ENCODE measurements at places on chromosomes 7 and 10.

- DNase-seq: no peak
Observed at GRCh38 chr7:134763960-134764359, 15.5 kb upstream of the CALD1 start.

- DNase-seq: no peak
Observed at GRCh38 chr10:6082496-6083395, 6.1 kb upstream of the RBM17 start.

- DNase-seq: peak; percentile 84
Observed at GRCh38 chr7:142535123-142535779, 214.0 kb upstream of the PRSS1 start.

DNA sequence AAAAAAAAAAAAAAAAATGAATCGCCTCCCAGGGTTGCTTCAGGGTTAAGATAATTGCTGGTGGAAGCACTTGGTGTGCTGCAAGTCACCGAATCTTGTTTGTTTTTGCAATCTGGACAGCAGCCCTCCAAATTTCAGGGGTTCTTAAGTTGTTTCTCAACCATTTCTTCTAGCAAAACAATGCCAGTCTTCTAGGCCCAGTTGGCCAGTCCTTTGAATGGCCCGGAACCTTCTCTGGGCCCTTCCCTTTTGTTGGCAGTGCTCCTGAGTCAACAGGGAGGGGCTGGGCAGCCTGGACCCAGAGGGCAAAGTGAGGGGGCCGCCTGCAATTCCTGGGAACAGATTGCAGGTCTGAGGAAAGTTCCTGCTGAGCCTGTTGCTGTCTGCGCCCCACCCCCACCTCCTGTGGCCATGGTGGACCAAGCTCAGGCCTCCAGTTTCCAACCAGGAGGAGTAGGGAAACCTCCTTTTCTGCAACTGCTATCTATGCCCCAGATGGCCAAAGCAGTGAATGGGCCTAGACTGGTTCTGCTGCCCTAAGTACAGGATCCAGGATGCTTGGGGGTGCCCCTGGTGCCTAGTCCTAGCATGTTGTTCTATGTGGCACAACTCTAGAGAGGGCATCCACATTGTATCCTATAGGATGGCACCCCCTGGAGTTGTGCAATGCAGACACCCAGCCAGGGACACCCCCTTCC lies 31.4 kb upstream of the PDCD4 start:
- DNase-seq: no peak

DNA sequence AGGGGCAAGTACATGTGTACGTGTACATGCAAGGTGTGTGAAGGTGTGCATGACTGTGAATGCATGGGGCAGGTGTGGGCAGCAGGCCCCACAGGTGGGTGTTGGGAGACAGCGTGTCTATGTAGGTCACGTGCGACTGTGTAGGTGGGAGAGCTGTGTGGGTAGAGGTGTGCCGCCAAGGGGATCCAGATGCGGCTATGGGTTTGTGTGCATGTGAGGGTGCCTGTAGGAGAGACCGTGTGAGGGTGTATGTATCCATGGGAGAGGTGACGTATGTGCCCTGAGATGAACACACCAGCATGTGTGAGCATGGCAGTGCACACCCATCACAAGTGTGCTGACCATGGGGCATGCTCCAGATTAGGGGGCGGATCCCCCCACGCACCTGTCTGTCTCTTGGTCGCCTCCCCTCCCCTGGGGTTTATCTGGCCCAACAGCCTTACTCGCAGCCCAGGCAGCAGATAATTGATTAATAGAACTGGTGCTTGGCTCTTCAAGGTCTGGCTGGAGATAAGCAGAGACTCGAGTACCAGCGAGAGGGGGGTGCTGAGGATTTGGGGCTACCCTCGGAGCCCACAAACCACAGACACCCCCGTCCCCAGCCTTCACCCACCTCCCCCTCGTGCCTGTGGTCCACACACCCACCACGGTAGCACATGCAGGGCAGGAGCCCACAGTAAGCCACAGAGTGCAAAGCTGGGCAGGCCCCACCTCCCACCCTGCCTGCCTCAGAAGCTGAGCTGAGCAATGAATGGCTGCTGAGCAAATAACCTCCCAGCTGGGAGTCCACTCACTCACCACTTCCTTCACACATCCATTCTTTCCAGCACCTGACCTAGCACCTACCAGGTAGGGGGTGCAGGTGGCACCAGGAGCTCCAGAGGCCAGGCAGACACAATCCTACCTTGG lies 41.4 kb upstream of the ZMIZ1 start:
- no peak for DNase-seq

- DNase-seq: no peak
Observed at GRCh38 chr7:46003896-46004875, 83.1 kb upstream of the IGFBP3 start.

- no peak for DNase-seq
Observed at GRCh38 chr10:84432891-84433290, 104.5 kb downstream of the CCSER2 start.

- no peak for DNase-seq
Observed at GRCh38 chr7:1259621-1260243, 27.1 kb downstream of the UNCX start.

DNA sequence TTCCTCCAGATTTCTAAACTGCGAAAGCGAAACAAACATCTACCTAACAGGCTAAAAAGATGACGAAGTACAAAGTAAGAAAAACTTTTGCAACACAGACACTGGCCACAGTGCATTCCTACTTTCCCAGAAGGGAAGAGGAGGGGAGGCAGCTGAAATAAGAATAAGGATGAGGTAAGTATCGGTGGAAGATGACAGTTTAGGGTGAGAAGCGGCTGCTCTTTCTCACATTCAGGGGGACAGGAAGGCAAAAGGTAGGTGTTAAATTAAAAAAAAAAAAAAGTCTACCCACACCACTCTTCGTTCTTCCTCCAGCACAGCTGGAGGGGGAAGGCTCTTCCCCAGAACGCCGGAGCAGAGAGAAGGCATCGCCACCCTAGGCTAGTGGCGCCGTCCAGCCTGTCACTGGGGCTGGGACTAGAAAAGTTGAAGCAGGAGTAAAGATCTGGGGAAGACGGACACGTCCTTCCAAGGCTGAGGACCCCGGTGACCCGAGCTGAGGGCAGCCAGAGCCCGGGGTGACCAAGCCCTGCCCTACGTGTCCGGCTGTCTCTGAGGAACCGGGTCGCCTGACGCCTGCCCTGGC lies 846 bp downstream of the DNAJC1 start:
- no peak for DNase-seq

DNA sequence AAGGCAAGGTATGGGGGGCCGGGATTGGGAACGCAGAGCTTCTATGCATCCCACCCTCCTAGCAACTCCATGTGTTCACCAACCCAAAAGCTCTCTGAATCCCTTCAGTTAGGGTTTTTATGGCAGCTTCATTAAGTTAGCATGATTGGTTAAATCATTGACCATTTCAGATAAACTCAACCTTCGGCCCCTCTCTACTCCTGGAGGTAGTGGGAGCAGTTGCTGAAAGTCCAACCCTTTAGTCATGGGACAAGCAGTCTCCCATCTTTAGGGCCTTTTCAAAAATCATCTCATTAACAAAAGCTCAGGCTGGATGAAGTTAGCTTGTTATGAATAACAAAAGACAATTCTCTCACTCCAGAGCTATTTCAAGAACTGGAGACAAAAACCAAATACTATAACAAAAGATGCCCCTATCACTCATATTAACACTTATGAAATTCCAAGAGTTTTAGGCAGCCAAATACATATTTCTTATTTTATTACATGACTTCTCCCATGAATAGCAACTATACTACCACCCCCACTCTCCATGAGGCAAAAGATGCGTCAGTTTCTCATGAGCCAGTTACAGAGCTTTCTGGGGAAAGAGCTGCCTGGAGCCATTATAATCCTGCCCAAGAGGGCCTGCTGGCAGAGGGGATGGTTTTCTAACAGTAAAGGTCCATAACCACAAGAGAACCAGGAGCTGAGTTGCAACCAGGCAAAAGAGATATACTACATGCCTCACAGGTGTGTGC lies 44.6 kb downstream of the SLC16A12 start:
- DNase-seq: no peak

DNA sequence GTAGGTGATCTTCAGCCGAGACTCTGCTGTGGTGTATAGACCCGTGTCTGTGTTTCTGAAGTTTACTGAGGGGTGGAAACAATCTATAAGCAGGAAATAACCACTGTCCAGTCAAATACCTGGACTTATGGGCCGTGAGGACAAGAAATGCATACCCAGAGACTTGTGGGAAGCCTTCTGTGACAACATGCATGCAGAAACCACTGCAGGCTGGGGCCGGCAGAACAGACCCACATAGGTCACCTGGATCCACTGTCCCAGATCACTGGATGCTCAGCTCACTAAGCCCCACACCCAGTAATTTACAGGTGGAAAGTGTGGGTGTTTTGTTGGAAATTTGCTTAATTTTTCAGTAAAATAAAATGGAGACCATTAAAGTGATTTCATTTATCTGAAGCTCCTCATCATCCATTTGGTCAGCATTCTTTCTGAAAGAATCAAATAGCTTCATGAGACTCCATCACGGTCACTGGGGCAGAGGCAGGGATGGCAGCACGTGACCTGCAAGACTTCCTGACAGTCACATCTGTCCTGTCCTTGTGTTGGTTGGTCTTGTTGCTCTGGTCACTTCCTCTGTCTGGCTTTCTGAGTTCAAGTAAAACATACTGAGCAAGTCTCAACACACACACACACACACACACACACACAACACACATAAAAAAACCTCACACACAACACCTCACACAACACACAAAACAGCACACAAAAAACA lies 108.3 kb downstream of the TNS3 start:
- no peak for DNase-seq

DNA sequence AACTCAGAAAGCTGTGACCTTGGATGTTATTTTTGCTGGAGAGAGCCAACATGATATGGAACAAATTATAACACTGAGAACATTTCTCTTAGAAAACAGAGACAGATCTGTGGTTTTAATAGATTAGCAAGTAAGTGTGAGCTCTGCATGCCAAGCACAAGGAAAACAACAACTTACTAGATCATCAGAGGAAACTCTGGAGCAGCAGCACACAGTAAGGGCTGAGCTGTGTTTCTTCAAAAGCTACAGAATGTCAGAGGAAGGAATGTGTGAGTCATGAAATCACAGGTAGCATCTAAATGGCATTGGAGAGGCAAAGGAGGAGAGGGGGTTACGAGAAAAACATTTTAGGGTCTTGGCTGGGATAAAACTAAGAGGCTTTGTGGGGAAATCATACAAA lies 283.4 kb upstream of the FZD8 start:
- no peak for DNase-seq

- no peak for DNase-seq
Observed at GRCh38 chr7:103712991-103713778, 267.2 kb upstream of the SLC26A5 start.

- no peak for DNase-seq
Observed at GRCh38 chr10:77455561-77455960, 182.0 kb downstream of the KCNMA1 start.

GRCh38 chr7:135177028-135177696 lies 6.7 kb upstream of the CYREN start:
- no peak for DNase-seq

DNA sequence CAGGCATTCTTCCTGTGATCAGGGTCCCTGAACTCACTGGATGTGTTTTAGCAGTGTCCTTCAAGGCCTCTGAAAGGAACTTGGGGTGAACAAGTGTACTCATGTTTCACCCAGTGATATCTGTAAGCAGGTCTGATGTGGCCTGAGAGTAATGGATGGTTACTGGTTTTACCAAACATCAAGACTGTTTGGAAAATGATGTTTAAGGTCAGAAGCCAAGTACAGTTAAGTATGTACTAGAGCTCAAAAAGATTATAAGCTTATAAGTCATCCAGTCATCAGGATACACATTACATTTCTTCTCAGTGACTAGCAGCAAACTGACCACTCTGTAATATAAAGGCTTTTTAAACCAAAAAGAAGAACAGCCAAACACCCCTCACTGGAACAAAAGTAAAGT lies 79.8 kb upstream of the PTN start:
- DNase-seq: no peak

DNA sequence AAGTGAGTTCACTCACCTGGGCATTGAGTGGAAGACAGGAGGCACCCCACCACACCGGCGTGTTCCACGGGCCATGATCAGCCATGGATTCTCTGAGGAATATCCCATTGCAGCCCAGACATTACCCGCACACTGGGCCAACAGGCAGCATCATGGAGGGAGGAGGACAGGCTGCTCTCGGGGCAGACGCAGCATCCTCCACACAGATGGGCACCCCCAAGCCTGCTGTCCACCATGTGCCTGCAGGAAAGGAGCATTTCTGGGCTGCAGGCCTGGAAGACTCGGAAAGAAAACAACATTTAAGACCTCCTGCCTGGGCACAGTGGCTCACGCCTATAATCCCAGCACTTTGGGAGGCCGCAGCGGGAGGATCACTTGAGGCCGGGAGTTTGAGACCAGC lies 71.0 kb upstream of the SH2B2 start:
- DNase-seq: no peak

GRCh38 chr10:62719061-62719460 lies 85.5 kb upstream of the ADO start:
- no peak for DNase-seq

GRCh38 chr7:115009736-115010440 lies 88.0 kb downstream of the MDFIC start:
- no peak for DNase-seq

- no peak for DNase-seq
Observed at GRCh38 chr10:30002426-30003266, 56.7 kb downstream of the JCAD start.

DNA sequence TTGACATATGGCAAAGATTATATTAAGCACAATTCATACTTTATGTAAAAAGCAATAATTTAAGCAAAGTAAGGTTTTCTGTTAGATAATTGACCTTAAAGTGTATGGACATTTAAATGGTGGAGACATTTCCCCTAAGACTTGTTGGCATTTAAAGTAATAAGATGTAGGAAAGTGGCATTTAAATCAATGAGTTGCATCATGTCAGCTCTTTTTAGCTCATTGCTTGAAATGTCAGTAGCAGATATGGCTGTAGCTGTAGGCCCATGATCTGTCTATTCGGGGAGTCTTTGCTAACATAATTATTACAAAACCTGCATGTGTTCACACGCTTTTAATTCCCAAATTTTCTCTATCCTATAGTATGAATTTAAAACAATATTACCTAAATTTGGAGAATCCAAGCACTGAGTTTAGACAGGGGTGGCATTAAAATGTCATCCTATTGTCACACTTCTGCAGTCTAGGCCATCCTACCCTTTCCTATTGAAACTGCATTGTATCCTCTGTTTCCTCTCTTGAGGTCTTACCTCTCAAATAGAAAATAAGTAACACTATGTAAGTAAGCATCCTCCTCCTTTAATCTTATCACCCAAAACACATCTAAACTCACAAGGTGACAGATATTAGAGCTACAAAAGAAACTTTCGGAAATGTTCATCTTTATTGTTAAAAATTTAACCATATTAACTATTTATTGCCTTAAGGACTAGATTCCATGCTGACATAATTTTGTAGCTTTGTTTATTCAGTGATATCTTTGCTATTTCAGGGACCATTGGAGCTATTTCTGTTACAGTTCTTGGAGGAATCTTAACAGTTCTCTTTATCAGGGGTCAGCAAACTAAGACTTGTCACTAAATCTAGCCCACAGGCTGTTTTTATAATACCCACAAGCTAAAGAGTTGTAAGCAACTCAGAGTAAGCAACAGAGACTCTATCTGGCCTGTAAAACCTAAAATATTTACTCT lies 91.2 kb downstream of the LCOR start:
- no peak for DNase-seq
